Stimulated activated CD8-positive, alpha-beta memory T cell treated with anti-CD3 and anti-CD28 coated beads, Interleukin-7, amount 100 ng/mL, for 1 hour (primary cell): ENCODE measurements at places on chromosomes 13 and 19.

- DNase-seq, result no peak
Observed at GRCh38 chr19:47323872-47324271, 8.1 kb upstream of the C5AR2 start.

- DNase-seq, result no peak
Observed at GRCh38 chr13:93660391-93661063, 433.9 kb downstream of the GPC6 start.

- DNase-seq, result peak; percentile 41
Observed at GRCh38 chr13:48156466-48156865, 61.6 kb upstream of the MED4 start.

GRCh38 chr13:44759384-44760360 lies 183.5 kb upstream of the TSC22D1 start:
- DNase-seq, result no peak

- DNase-seq, result no peak
Observed at GRCh38 chr19:15555021-15555420, 46.7 kb downstream of the CYP4F22 start.

GRCh38 chr13:30165796-30166195 lies 141.6 kb downstream of the KATNAL1 start:
- DNase-seq, result no peak

GRCh38 chr13:35478271-35479037 lies 2.0 kb upstream of the MAB21L1 start:
- DNase-seq, result no peak

DNA sequence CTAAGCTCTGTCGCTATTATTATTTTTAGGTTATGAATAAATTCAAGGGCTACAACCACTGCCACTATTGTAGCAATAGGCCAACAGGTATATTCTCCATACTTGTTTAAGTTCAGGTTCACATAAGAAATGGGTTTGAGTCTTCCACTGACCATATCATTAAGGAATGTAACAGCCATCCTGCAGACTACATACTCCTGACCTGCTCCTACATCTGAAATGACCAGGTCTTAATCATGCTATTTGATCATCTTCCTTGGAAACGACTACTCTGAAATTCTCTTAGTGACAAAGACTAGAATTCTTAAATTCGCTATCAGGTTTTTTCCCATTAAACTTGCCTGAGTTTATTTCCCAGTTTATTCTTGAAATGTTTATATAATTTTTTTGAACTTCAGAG lies 66.8 kb downstream of the IPO5 start:
- DNase-seq, result no peak

DNA sequence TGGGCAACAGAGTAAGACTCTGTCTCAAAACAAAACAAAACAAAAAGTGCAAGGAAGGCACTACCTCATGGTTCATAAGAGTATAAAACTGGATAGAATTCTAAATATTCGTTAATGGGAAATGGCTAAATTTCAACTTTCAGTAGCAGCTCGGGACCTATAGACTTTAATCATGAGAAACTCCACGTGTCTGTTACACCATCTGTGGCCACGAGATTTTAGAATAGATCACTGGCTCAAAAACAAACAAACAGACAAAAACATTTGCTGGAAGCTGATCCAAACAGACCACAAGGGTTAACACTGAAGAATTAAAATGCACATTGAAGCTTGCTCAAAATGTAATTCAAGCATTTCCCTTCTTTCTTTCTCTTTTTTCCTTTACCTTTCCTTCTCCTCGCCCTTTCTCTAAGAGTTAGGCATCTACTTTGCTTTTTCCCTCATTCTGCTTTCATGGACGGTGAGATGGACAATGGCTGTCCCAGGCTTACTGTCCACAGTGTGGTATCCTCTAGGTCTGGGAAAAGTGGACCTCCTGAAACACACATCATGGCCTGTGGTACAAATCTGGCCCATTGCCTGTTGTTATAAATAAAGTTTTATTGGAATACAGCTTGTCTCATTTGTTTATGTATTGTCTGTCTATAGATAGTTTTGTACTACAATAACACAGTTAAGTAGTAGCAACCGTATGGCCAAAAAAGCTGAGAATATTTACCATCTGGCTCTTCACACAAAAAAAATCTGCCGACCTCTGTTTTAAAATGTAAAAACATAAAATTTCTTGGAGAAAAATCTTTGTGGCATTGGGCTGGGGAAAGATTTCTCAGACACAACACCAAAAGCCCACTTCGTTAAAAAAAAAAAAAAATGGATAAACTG lies 10.3 kb downstream of the ELAVL1 start:
- DNase-seq, result no peak

DNA sequence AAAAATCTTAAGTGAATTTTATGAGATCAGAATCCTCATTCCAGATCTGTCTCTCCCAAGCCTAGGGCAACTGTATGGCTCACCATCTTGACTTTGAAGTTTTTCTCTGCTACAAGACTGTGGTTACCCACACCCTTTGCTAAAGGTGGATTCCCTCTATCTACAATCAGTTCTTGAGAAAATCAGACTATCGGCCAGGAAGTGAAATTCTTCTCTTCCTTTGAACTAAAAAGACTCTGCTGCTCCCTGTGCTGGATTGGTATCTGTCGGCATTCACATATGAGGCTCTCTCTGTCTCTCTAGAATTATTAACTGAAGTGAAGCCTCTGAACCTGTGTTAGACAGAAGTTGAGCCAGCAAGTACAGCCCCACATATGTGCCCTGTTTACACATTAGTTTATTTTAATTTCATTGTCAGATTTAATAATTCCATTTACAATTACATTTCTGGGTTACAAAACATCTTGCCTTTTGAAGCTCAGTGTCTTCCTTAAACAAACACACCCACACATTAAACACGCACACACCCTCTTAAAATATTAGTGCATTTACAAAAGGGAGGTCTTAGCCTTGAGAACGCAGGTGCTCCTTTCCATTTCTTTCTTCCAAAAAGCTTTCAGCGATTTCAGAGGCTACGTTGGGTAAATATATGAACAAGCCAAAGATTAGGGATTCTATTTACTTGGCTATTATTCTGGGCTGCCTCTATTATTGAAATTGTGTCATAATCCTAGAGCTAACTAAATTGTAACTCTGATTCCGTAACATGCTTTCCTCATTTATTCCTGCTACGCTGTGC lies 145.7 kb downstream of the MIPEP start:
- DNase-seq, result no peak

GRCh38 chr13:79456656-79457365 lies 24.1 kb upstream of the NDFIP2 start:
- DNase-seq, result no peak

GRCh38 chr13:53382008-53382407 lies 353.4 kb downstream of the OLFM4 start:
- DNase-seq, result no peak

DNA sequence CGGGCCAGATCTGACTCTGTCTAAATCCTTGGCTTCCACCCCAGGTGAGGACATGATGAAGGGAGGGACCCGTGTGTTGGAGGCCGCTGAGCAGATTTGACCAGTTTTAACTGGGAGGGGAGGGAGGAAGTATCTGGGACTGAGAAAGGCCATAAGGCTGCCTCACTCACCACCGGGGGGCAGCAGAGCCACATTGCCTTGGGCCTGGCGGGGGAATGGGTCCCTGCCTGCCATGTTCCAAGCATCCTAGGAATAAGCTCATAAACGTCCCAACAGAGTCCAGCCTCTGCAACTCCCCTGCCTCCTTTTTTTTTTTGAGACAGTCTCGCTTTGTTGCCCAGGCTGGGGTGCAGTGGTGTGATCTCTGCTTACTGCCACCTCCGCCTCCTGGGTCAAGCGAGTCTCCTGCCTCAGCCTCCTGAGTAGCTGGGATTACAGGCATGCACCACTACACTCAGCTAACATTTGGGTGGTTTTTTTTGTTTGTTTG lies 15.5 kb downstream of the MAST3 start:
- peak; percentile 54 for DNase-seq

DNA sequence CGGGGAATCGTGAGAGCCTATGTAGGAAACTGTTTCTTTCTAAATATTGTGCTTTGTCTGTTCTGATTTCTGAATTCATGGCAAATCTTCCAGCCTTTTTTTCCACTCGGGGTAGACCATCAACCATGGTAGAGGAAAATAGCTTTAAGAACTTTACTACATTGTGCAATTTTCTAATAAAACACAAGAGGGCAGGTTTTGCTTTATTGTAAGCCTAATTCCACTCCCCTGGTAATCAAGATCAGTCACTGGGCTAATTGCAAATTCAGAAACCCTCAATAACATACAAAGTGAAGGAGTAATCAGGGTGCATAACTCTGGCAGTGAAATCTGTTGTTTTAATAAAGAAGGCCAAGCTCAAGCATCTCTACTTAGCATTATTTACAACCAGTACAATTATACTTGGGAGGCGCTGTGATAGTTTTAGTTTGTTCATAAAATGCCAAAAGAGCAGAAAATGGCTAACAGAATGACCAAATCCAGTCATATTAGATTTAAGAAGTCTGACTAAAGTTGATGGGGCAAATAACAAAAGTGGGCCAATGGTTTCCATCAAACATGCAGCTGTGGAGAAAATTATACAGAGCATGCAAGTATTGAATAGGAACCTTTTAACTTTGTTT lies 43.8 kb downstream of the DCT start:
- no peak for DNase-seq

GRCh38 chr19:55115446-55116065 lies 1.9 kb downstream of the PPP1R12C start:
- DNase-seq, result no peak

DNA sequence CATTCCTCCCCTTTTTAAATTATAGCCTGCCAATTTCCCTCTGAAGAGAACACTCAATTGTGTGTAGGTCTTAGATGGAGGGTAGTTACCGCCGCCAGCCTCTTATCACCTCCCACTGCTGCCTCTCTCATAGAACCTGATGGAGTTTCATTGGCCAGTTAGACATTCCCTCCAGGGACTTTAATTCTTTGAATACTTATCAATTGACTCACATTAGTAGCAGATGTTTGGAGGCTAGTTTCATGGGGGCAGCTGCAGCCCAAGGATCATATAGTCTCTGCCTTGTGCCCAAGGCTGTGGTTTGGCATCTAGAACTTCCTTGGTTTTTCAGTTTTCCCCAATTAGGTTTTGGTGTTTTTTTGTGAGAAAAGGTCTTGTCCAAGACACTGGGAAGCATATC lies 318.9 kb upstream of the HTR2A start:
- DNase-seq, result no peak

DNA sequence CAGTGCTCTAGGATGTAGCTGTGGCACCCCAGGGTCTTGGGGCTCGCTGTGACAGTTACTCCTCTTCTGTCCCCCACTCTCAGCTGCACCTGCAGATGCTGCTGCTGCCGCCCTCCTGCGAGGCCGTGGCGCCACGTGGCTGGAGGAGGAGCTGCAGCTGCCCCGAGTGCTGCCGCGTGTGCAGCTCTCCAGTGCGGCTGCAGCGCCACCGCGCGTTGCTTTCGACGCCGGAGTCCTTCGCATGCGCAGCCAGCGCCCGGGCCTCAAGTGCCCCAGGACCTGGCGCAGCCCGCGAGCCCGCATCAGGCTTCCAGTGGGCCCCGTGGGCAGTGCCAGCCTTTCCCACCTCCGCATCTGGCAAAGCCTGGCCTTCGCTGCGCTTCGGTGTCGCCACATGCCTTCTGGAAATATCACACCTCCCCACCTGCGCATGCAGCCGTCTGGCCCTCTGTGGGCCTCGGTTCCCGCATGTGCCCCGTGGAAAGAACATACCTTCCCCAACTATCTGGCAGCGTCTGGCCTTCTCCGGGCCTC lies 692 bp upstream of the ZNF580 start:
- DNase-seq, result no peak

DNA sequence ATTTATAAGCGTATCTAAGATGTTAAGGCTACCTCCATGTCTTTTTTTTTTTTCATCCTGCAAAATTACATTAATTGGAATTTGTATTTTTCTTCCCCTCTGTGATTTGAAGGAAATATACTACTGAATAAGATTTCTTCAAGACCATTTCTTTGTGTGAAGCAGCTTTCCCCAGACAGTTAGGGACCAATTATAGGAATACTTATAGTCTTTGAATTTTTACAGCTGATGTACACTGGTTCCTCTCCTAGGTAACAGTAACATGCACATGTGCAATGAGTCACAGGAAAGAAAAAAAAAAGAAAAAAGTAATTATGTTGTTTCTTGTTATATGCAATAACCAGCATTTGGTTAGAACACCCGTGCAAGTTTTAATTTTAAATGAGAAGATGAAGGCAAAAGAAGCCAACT lies 82.0 kb downstream of the PCDH9 start:
- DNase-seq, result no peak

GRCh38 chr13:66513728-66514127 lies 716.4 kb downstream of the PCDH9 start:
- no peak for DNase-seq

- no peak for DNase-seq
Observed at GRCh38 chr19:1654178-1654792, 1.9 kb upstream of the TCF3 start.

DNA sequence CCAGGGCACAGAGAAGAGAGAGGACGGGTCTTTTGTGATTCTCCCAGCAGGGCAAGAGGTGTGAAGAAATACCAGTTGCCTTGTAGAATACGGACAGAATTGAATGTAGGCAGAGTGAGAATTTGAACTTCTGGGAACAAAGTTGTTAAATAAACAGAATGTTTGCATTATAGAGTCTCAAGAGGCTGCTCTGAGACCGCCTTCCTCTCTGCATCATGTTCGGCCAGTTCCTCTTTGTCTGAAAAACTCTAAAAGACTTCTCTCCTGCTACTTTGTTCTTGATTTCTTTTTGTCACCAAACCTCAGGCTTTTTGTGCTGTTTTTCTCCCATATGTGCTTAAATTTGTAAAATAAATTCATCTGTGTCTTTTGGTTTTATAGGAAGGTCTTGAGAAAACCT lies 256.4 kb downstream of the DLEU7 start:
- DNase-seq, result no peak

- DNase-seq, result no peak
Observed at GRCh38 chr13:21701460-21701859, 30.6 kb downstream of the FGF9 start.

GRCh38 chr19:38045554-38046253 lies 138.7 kb downstream of the SIPA1L3 start:
- DNase-seq, result no peak

DNA sequence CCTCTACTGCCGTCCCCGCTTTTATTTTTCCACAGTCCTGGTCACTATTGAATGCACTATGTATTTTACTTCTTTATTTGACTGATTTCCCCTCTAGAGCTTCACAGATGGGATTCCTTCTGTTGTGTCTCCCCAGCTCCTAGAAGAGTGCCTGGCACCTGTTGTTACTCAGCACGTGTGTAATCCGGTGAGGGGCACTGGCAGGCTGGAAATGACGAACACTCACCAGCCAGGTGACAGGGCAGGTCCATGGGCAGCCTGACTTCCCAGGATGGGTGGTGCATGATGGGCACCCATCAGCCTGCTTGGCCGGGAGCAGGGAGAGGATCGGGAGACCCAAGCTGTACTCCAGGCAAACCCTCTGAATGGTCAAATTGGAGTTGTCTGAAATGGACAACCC lies 67.2 kb downstream of the CEBPG start:
- DNase-seq, result no peak

- no peak for DNase-seq
Observed at GRCh38 chr19:19176950-19177349, 6.9 kb upstream of the MEF2B start.

- DNase-seq, result no peak
Observed at GRCh38 chr19:16458391-16459341, 13.1 kb downstream of the EPS15L1 start.

GRCh38 chr19:6534451-6535093 lies 3.7 kb downstream of the TNFSF9 start:
- no peak for DNase-seq

GRCh38 chr13:41384749-41385503 lies 72.4 kb upstream of the RGCC start:
- no peak for DNase-seq

GRCh38 chr19:35213663-35214632 lies 14.6 kb downstream of the FAM187B start:
- DNase-seq, result no peak

GRCh38 chr13:111953546-111954178 lies 113.3 kb upstream of the SOX1 start:
- no peak for DNase-seq
